ENCODE measurements at places on chromosomes 7 and 10.

- DNase-seq, result no peak
Measured at GRCh38 chr7:147153571-147153970, 1037.0 kb downstream of the CNTNAP2 start.

DNA sequence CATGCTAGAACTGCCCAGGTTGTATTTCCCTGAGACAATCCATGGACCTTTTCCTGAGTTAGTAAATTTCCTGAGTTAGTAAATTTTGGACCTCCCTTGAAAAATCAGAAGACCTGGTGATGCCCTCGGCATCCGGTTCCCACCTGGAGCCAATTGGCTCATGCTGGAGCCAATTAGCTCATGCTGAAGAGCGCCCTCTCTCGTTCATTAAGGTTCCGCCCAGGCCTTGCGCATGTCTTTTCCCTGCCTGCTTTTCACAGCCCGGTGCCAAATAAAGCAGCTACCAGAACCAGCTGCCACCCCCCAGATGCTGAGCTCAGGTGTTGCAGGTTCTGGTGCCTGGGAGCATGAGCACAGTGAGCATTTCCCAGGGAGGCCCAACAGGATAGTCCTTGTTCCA, 96.2 kb downstream of the APBB1IP start:
- DNase-seq, result no peak

DNA sequence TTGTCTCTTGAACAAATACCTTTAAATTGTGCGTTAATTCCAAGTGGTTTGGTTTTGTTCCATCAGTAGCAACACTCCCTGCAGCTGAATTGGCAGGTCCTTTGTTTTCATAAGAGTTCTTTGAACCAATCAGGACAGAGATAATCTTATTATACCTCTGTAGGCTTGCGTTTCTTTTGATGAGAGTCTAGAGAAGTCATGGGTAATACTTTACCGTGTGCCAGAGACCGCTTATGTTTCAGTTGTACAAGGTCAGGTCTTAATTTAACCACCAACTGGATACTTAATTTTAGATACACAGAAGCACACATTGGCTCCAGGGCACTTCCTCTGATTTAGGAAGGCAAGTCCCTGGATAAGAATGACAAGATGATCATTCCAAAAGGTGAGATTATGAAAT, at the start of gene ASB15:
Gene ASB15 (plus strand): TSS at position 292 of the 400 bp plus-strand sequence. CDS start 12,682 bp downstream, outside the sequence.
- DNase-seq, result no peak

DNA sequence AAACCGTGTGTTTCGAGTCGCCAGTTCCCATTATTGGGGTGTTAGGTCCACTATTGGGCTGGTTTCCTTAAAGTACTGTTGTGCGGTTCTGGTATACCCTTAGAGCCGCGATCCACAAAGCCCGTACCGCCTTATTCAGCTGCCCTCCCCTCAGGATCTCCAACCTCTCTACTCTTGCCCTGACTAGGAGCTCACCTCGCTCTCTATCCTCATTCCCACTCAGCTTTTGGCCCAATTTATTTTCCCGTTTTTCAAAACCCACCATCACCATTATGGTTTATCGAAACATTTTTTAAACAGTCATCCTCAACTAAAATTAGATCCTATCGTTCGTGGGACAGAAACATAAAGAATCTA, 461 bp upstream of the ETV1 start:
- no peak for DNase-seq

DNA sequence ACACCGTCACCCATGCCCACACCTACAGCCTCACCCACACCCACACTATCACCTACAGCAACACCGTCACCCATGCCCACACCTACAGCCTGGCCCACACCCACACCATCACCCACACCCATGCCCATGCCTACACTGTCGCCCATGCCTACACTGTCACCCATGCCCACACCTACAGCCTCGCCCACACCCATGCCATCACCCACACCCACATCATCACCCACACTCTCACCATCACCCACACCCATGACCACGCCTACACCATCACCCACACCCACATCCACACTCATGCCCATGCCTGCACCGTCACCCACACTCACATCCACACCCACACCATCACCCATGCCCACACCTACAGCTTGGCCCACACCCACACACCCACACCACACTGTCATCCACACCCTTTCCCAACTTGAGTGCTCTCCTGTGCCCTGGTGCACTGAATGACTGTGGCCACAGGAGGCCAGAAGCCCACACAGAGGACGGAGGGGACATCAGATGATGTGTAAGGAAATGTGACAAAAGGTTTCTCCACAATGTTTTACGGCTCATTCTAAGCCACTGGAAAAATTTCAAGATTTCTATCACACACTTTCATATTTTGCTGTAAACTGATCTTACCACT, 153.3 kb downstream of the WDR37 start:
- DNase-seq, result no peak
